ENCODE measurements at places on chromosomes 16 and 17.

GRCh38 chr17:74332763-74333283, 6.8 kb downstream of the KIF19 start:
- no peak for DNase-seq

DNA sequence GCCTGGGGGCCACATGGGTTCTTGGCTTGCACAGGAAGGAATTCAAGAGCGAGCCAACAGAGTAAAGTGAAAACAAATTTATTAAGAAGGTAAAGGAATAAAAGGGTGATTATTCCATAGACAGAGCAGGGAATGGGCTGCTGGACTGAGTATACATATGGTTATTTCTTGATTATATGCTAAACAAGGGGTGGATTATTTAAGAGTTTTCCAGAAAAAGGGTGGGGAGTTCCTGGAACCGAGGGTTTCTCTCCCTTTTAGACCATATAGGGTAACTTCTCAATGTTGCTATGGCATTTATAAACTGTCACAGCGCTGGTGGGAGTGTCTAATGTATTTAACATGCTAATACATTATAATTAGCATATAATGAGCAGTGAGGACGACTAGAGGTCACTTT, 2.0 kb downstream of the MMP2 start:
- DNase-seq, result no peak

DNA sequence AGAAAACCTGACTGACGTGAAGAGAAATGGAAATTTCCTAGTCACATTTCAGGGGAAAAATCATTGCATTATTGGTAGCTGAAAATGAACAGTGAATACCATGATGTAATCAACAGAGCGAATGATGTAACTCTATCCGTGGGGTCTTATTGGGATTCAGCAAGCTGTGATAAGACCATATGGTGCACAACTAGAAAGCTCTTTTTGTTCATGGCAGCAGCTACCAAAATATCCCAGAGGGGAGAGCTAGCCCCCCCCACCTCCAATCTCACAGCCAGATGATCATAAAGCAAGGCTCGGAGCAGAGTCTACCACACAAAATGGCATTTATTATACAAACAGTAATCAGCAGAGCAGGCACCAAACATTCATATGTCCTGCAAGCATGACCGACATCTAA, 22.2 kb upstream of the DNAH17 start:
- no peak for DNase-seq

GRCh38 chr17:78628547-78629435, 51.6 kb upstream of the DNAH17 start:
- no peak for DNase-seq

- no peak for DNase-seq
These were observed 9.6 kb downstream of the ABCA10 start for GRCh38 chr17:69218986-69219385.

DNA sequence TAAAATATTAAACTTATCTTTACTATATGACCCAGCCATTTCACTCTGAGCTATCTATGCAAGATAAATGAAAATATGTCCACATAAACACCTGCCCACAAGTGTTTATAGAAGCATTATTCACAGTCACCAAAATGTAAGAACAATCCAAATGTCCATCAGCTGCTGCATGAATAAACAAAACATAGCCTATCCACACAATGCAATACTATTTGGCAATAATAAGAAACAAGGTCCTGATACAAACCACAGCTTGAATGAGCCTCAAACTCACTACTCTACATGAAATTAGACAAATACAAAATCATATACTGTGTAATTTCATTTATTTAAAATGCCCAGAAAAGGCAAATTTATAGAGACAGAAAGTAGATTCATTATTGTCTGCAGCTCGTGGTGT, 355.1 kb downstream of the CDH8 start:
- DNase-seq, result no peak
